Stimulated activated CD8-positive, alpha-beta memory T cell treated with anti-CD3 and anti-CD28 coated beads, Interleukin-15, amount 100 ng/mL, for 48 hours (primary cell): ENCODE measurements at places on chromosomes 12 and 14.

- no peak for DNase-seq
Measured at GRCh38 chr12:3043406-3043805, 33.8 kb upstream of the TSPAN9 start.

DNA sequence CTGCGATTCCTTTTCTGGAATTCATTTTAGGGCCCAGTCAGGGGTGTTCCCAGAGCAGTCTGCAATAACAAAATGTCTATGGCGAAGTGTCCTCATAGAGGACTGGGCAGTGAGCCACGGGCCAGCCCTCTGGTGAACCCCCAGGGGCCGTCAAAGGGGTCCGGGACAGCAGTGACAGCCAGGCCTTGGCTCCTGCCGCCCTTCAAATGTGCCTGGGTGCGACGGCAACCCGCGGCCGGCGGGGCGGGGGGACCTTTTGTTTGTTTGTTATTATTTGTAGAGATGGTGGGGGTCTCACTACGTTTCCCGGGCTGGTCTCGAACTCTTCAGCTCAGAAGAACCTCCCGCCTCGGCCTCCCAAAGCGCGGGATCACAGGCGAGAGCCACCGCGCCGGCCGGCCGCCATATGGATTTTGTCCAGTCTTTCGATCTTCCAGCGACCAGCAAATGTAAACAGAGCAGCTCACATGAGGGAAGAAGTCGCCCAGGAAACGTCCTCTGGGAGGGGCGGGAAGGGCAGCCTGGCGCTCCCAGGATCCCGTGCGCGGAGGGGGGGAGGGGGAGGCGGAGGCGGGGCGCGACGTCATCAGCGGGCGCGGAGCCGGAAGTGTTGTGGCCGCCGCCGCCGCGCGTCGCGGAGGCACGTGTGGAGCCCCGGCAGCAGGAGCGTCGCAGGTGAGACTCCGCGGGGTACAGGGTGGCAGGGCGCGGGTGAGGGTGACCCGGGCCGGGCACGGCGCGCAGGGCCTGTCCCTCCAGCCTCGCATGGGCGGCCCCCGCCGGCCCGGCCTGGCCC lies at the start of gene TRMT61A:
Gene TRMT61A, plus strand, starts transcription at position 610 of the 796 bp plus-strand sequence. CDS start 783 bp downstream, outside the sequence.
- DNase-seq: peak; percentile 69

GRCh38 chr12:85182699-85183098 lies 97.3 kb upstream of the ALX1 start:
- DNase-seq: no peak

- DNase-seq: no peak
Measured at GRCh38 chr14:70190156-70190555, 1.4 kb upstream of the SLC8A3 start.

GRCh38 chr14:90522571-90523191 lies 125.9 kb downstream of the CALM1 start:
- no peak for DNase-seq

DNA sequence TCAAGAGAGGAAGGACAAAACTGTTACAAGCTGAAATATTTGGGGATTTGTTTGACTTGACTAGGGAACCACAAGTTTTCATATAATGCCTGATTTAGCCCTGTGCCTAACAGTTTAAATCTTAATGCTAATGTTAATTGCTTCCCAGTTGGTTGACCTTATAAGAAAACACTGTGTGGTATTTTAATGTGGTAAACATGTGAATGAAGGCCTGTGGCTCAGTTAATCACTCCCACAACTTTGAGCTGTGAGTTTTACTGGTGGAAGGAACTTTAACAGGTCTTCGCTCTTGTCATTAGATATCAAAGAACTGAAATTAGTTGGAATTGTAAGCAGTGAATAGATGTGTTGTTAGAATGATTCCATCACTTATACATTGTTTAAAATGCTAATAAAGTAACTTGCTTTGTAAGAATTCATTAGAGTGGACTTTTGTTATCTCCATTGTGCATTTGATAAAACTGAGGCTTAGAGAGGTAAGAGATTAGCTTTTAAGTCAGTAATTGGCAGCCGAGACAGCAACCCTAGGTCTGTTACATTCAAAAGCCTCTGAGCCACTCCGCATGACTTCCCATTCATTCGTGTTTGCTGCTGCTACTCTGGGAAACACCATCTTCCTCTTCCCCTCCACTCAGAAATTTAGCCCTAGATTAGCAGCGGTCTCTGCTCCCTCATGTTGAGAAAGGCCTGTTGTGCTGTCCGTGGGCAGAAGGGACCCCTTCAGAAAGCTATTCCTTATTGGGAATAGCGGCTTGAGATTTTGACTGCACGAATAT lies 1.0 kb upstream of the TBK1 start:
- DNase-seq: no peak

- no peak for DNase-seq
Measured at GRCh38 chr12:356276-356988, 32.7 kb downstream of the KDM5A start.

GRCh38 chr12:128986957-128987356 lies 133.7 kb downstream of the GLT1D1 start:
- no peak for DNase-seq

GRCh38 chr12:24231298-24231697 lies 281.8 kb upstream of the SOX5 start:
- no peak for DNase-seq

DNA sequence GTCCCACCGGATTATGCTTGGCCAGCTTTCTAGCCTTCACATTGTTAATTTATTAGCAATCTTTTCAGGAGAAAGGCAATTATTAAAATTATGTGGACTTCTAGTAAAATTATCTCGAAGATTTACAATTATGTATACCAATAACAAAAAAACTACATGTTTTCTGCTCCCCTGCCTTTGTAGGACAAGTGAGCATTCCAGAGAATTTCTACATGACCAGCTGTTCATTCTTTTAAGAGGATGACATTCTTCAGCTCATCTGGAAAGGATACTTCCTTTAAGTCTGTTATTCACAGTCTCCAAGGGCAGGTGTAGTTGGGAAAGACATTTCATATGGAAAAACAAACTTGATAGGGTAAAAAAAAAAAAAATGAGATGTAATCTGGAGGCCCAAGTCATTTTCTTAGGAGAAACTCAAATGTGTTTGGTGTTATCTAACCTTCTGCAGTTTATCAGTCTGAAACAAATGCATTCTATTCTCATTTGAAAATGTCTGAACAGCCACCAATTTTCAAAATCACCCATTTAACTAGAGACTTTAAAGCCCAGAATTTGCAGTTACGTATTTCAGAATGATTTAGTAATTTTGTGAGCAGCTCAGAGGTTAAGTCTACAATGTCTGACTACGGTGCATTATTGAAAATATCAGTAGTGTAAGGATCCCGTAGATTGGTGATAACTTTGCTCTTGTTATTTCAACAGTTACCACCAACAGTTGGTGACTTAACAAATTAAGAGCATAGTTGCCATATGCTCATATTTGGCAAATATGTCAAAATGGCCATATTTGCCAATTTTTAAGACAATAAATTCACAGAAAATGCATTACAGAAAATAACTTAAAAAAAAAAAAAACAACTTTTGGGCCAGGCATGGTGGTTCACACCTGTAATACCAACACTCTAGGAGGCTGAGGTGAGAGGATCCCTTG lies 1.8 kb upstream of the PHLDA1 start:
- no peak for DNase-seq

DNA sequence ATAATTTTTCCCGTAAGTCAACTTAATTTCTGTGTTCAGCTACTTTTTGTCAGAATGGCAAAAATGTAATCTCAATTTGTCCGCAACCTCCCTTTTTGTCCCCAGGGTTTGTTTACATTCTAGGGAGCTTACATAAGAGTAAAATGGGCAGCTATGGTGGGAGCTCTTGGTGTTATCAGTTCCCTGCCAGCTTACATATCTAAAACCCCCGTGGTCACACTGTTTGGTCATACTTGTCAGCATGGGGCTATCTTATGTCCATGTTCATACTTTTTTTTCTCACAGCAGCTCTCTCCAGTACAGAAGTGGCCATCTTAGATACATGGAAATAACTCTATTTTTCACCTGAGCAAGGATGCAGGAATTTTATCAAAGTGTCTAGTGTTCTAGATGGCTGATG lies 16.7 kb downstream of the SLCO1C1 start:
- DNase-seq: no peak

DNA sequence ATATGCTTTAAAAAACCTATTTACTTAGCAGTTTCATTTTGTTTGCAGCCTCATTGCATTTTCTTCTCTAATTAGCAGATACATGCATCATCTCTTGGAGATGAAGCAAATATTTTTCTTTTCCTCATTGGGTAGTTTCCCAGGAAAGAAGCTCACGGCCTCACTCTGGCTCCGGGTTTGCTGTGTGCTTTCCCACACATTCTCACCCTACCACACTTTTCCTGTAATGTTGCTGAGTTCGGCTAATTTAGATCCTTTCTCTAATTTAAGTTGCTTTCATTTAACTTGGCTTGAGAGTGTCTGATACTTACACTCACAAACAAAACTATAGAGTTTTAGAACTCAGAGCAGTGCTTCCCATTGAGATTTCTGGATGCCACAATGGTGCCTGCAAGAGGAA lies 928.2 kb downstream of the NRXN3 start:
- DNase-seq: no peak

GRCh38 chr14:30768791-30769190 lies 105.6 kb upstream of the COCH start:
- DNase-seq: no peak

GRCh38 chr12:7072035-7072434 lies 11.5 kb downstream of the C1S start:
- no peak for DNase-seq

DNA sequence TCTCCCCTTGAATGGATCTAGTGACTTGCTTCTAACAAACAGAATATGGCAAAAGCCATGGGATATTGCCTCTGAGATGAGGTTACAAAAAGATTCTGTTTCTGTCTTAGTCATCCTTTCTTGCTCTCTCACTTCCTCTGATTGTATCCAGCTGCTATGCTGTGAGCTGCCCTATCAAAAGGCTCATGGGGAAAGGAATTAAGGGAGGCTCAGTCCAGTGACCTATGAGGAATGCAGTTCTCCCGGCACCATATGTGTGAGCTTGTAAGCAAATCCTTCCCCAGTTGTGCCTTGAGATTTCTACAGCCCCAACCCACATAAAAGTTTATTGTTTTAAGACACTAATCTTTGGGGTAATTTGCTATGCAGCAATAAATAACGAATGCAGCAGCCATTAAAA lies 183.1 kb downstream of the KLHL28 start:
- no peak for DNase-seq

GRCh38 chr14:78135450-78135891 lies 34.7 kb upstream of the NRXN3 start:
- DNase-seq: no peak

GRCh38 chr14:66752109-66752508 lies 244.2 kb downstream of the GPHN start:
- no peak for DNase-seq

DNA sequence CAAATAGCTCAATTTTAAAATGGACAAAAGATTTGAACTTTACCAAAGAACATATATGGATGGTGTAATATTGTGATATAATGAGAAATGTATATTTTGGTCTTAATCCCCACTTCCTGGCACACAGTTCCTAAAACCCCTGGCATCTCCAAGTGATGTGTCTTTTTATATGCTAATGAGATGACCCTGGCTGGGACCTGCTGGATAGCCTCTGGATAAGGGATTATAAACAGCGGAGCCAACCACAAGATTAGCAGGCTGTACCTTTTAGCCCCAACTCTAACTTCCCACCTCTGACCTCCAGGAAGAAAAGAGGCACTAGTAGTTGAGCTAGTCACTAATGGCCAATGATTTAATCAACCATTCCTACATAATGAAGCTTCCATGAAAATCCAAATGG lies 130.0 kb downstream of the DPF3 start:
- no peak for DNase-seq

- no peak for DNase-seq
Measured at GRCh38 chr14:100950024-100950423, 46.5 kb upstream of the RTL1 start.

- no peak for DNase-seq
Measured at GRCh38 chr12:82832096-82832495, 145.4 kb downstream of the TMTC2 start.

DNA sequence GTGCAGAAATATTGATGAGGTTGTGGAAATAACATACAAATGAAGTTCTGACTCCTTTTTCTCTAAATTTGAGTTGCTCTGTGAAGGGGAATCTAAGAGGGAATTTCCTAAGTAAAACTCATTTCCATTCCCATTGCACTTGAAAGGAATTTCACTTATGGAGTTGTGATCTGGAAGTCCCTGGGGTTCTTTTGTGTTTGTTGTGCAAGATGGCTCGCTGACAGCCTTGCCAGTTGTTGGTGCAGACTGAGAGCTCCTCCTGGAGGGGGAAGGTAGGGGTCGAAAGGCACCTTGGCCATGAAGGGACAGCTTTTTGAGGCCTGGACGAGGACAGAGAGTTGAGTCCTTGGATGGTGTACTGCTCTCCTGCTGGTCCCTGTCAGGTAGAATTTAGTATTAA lies 72.0 kb downstream of the C12orf56 start:
- DNase-seq: no peak

DNA sequence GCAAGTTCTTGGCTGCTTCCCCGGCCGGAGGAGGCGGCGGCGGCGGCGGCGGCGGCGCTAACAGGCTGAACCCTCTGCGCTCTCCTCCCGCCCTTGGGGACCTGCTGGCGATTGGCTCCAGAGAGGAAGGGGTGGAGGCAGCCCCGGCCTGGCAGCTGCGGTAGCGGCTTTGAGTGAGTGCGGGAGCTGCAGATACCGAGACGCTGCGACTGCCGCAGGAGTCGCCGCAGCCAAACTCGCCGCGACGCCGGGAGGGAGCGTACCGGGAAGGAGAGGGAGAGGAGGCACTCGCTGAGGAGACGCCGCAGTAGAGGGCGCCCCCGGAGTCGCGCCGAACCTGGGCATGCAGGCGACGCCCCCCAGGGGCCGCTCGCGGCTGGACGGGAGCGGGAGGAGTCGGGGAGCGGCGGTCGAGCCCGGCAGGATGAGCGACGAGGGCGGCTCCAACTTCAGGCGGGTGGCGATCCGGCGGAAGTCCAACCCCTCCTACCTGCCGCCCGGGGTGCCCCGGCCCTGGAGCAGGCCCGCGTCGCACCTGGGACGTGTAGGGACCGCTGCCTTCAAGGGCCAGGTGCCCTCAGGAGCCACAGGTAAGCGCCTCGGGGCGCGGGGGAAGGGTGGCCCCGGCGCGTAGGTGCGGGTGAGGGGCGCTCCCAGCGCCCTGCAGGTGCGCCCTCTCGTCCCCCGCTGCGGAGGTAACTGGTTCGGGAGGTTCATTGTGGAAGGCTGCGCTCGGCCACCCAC lies at the start of gene FGD4:
Gene FGD4, plus strand, starts transcription at position 189 of the 744 bp plus-strand sequence.
- DNase-seq: no peak

DNA sequence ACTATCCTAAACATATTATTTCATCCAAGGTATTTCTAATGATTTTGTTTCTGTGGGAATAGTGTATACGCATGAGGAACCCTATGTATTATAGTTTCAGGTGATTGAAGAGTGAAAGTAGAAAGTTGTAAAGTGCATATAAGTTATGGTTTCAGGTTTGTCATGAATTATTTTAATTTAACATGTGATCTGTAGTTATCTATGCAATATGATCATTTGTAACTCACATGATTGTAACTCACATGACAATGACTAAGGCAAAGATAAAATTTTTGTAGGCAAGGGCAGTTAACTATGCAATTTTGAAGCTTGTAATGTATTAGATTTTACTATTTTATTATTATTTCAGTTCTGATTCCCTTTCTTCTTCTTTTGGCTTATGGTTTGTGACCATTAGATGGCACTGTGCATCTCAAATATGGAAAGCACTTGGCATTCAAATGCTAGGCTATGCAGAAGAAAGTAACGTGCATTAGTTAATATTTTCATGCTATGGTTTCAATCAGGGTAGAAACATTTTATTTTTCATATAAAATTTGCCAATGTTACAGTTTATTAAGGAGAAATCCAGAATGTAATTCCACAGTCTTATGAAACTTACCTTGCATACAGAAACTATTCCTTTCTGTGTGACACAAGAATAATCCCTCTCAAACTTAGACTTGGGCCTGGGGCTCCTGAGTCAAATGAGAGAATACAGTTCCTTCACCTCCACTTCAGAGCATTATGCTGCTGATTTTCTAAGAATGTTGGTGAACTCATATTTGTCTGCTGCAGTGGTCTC lies 15.8 kb upstream of the TMEM30B start:
- DNase-seq: no peak
